Amygdala (tissue), 56 donors: ENCODE measurements at places on chromosomes 7 and 10.

DNA sequence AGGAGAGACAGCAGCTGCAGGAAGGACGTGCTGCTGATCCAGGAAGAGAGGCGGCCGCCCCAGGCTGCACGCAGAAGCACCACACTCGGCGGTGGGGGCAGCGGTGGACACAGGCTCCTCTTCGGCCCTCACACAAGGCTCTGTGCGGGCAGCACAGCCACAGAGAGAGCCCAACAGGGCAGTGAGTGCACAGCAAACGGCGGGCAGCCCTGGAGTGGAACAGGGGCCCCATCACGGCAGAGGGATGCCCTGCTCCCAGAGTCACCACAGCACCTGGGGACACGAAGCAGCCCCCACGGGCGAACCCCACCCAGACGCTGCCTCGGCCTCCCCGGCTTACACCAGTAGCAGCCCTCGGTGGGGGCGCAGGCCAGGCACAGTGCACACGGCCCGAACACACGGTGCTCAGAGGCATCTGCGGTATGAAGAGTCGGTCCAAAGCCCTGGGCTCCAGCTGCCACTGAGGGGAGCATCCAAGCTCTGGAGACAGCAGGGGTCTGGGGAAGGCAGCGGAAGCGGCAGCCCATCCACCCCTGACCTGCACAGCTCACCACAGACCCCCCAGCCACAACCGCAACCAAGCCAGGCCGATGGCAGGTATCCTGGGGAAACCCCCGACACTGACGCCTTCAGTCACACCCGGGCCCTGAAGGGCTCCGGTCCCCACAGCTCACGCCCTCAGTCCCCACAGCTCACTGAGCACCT lies 16.8 kb downstream of the NUDT1 start:
- no peak for DNase-seq

DNA sequence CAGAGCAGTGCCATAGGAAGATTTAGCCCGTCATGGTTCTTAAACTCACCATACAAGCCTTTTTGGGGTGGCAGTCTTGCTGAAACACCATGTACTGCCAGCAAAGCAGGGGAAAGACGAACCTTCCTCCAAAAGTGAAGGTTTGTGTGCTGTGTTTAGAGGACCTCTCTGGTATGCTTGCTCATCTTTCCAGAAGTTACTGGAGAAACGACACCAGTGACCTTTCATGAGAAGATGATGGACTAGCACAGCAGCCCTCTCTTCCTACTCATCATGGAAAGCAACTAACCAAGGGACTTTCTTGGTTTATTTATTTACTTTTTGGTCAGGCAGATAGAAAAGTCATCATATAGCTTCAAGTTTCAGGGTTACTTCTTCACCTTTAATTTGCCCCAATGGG lies 247.4 kb downstream of the PTEN start:
- DNase-seq, result no peak

- DNase-seq, result peak; percentile 39
Observed at GRCh38 chr7:5693529-5693928, 87.9 kb downstream of the RNF216 start.

DNA sequence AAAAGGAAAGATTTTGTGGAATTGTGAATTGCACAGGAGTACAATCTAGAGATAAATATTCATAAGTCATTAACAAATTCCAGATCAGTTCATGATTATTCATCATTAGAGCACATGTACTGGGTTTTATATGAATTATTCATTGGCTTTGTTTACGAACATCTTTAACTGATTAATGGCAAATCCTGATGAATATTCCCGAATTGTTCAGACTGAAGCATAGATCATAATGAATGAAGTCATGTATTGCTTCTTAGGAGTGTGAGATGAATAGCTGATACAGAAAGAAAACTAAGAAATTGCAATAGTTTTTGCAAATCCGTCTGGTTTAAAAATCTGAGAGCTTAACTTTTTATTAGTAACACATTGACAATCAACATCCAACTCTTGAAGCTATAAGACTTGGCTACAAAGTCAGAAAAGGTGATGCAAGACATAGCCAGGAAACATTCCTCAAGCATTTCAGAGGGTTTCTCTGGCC lies 183.6 kb upstream of the DGKB start:
- DNase-seq, result no peak

DNA sequence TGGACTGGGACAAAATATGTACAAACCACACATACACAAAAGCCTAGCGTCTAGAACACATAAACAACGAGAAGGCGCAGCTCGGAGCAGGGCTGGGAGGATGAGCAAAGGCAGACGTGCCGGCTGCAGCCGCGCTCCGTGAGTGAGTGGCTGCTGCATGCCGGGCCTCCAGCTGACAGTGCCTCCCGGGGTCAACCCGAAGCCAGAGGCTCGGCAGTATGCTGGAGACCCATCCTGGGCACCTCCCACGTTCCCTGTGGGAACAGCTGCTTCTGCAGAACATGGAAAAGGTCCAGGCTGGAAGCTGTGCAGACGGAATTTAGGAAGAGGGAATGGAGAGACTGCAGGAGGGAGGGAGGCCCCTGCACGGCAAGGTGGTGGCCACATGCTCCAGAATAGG lies 3.6 kb upstream of the GPR146 start:
- no peak for DNase-seq

DNA sequence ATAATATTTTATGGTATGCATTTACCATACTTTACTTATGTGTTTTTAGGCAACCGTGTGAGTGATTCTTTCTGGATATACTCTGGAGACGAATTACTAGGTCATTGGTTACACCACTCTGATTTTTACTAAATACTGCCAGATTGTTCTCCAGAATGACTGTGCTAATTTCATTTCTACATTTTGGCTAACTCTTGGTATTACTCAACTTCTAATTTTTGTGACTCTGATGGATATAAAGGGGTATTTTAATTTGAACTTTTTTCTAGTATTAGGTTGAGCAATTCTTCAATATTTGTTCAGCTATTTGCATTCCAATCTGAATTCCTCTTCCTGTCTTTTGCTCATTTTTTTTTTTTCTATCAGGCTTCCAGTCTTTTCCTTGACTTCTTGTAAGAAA lies 223.6 kb downstream of the MDFIC start:
- no peak for DNase-seq
